Activated T-helper 1 cell treated with Interleukin-2 at 50 U/mL for 16 hours (primary cell): ENCODE measurements at places on chromosomes 7 and 10.

DNA sequence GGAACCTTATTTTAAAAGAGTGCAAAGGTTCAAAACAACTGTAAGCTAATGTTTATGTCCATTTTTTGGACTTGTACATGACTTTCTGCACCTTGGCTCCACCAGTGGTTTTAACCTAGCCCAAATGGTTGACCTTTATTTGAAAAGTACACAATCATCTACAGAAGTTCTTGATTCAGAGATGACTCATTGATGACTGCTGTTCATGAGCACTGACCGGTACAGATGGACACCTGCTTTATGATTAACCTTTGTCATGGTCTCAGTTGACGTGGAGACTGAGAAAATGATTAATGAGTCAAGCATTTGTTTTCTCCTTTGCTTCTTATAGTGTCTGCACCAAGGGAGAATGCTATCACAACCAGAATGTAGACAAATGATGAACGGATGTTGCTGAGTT lies 55.7 kb upstream of the PTER start:
- no peak for DNase-seq

DNA sequence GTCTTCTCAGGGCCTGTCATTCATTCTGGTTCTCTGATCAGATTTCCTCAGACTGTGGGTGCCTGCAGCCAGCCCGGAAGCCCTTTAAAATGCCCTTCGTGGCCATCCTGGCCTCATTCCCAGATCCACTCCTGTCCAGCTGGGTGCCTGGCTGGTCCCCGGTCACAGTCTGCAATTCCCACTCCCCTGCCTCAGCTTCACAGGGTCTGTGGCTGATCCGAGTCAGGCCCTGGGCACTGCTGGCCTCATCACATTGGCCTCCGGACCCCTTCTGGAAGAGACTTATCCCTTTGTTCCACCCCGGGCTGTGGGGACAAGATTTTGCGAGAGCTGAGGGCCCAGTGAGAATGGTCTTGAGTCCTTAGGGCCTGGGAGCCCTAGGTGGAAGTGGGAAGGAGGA lies 12.1 kb downstream of the DOCK1 start:
- DNase-seq: no peak

GRCh38 chr7:137395420-137395819 lies 51.9 kb upstream of the PTN start:
- no peak for DNase-seq

DNA sequence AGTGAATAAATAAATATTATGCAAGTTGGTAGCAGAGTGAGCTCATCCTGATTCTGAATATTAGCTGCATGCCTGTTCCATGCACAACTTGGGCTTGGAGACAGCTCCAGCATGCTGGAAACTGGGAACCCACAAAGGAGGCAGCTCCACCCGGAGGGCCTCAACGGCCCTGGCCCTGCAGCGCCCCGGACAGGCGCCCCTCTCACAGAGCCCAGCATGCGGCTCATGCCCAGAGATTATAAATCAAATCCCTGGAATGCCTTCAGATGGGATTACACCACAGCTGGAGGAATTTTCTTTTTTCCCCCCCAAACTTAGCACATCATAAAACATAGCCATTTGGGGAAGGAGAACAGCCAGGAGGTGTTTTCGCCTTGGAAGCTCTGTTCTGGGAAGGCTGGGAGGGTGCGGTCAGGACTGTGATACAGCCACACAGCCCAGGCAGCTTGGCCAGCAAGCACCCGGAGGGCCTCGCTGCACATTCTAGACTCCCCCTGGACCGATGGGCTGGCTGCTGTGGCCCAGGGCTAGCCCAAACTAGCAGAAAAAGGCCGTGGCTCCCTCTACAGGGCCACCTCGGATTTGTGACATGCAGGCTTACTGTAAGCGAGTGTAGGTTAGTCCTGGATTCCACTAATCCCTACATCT lies 102.4 kb downstream of the PTPN20 start:
- DNase-seq: no peak

- DNase-seq: no peak
Observed at GRCh38 chr7:139294241-139294640, 46.9 kb upstream of the FMC1 start.

- DNase-seq: no peak
Observed at GRCh38 chr7:76338298-76339084, 20.3 kb downstream of the YWHAG start.

GRCh38 chr10:3783316-3783681 lies 1.7 kb downstream of the KLF6 start:
- DNase-seq: no peak

- DNase-seq: no peak
Observed at GRCh38 chr7:37683246-37684120, at the start of gene GPR141. TSS of gene GPR141 (plus strand) at chr7:37683766. CDS start at chr7:37740394, 56,628 bp downstream.

DNA sequence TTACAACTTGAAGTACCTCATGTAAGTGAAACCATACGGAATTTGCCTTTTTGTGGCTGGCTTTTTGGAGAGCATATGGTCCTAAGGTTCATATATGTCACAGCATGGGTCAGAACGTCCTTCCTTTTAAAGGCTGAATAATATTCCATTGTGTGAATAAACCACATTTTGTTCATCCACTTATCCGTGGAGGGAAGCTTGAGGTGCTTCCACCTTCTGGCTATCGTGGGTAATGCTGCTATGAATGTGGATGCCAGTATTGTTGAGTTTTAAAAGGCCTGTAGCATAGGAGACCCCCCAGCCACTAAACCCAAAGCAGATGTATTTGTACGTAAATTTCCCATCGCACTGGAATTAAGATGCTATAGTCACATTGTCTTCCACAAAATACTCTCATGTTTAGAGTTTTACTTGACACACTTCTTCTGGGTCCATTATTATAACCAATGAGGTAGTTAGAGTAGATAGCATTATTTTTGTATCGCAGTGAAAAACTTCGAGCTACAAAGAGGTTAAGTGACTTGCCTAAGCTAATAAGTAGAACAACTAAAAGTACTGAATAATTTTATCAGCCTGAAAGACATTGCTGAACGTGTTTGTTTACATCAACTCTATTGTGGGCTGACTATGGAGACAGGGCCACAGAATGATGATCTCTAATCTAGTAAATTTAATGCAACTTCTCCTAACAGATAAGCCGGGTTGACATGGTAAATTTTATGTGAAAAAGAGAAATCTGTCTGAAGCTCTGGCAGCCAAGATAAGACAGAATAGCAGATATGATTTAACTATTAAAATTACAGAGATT lies 183.0 kb upstream of the CTBP2 start:
- DNase-seq: no peak

- DNase-seq: no peak
Observed at GRCh38 chr7:75727881-75728593, 10.7 kb downstream of the HIP1 start.

DNA sequence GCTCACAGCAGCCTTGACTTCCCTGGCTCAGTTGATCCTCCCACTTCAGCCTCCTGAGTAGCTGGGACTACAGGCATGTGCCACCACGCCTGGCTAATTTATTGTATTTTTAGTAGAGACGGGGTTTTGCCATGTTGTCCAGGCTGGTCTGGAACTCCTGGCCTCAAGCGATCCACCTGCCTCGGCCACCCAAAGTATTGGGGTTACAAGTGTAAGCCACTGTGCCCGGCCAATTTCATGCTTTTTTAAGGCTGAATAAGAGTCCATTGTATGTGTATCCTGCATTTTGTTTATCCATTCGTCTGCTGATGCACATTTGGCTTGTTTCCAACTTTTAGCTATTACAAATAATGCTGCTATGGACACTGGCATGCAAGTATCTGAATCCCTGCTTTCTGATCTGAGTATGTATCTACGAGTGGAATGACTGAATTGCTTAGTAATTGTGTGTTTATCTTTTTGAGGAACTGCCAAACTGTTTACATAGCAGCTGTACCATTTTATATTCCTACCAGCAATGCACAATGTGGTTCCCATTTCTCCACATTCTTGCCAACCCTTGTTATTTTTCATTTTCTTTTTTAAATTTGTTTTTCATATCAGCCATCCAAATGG lies 37.3 kb upstream of the TPST1 start:
- no peak for DNase-seq
